ENCODE measurements at places on chromosomes 4 and X.
A peak's percentile ranks its signal among the peaks of the same experiment; 100 is the strongest.

- no peak for DNase-seq
Measured at GRCh38 chr4:89316931-89317366, 9.3 kb upstream of the GPRIN3 start.

- no peak for DNase-seq
Measured at GRCh38 chr4:189200353-189200752, 740.3 kb upstream of the FRG1 start.

GRCh38 chrX:16586377-16587112 lies 63.4 kb upstream of the S100G start:
- DNase-seq: no peak

GRCh38 chr4:61202638-61203435 lies 2.7 kb downstream of the ADGRL3 start:
- DNase-seq: no peak

DNA sequence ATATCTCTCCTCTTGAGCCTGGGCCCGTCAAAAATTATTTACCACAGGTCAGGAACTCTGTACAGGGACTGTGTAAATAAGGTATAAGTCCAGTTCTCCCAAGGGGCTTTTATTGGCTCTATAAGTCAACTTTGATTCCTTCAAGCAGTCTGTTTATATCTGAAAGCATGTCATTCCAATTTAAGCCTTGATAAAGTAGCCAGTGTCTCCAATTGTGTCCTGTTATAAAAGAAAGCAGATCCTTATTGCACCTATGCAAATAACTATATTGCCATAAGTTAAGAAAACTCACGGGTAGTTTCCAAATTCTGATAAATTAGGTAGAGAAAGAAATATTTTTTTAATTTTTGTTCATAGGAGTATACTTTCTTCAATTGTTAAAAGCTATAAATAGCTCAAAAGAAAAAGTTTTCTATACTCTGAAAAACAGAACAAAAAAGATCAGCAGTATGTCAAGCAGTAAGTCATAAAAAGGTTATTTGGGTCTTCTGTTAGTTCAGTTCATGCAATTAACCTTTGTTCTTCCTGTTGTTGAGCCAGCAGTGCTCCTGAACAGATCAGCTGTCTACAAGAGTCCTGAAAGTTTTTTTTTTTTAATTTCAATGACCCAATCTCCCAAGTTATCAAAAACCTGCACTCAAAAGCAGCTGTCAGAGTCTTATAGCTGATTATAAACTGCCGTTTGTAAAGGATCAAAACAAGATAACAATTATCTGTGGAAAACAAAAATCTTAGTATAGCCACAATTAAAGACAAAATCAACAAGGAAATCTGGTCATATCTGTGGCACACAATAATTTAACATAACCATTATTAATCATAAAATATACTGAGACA lies 178.4 kb upstream of the GALNT7 start:
- no peak for DNase-seq

GRCh38 chrX:8242431-8243020 lies 71.5 kb upstream of the VCX2 start:
- no peak for DNase-seq

GRCh38 chr4:152709675-152710438 lies 30.1 kb upstream of the TMEM154 start:
- peak; percentile 49 for DNase-seq

DNA sequence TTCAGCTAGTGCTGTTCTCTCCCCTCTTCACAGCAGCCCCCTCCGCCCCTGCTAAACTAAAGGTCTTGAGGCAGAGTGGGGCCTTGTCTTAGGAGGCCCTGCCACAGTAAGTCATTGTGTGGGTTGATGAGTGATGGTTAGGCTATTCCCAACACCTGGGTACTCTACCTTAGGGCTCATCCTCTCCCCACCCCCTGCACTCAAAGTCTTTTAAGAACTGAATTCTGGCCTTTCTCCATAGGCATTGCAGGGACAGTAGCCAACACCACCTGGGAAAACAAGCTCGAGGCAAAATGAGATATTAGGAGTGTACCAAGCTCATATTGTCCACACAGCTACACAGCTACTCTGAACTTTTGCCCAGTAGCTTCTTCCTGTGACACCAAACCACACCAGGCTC lies 42.5 kb downstream of the RAB40AL start:
- DNase-seq: peak; percentile 35

DNA sequence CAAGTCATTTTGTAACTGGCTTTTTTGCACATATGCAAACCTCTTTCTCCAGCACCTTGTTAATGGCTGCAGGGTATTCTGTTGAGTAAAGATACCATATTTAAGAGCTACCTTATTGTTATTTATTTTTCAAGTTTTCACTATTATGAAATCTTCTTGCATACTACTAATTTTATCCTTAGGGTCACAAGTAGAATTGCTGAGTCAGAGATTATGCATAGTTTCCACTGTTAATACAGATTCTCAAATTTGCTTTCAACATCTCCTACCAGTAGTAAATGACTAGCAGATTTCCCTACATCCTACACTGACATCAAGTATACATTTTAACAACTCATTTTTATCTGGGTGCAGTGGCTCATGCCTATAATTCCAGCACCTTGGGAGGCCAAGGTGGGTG lies 112.6 kb downstream of the RELL1 start:
- DNase-seq: no peak

DNA sequence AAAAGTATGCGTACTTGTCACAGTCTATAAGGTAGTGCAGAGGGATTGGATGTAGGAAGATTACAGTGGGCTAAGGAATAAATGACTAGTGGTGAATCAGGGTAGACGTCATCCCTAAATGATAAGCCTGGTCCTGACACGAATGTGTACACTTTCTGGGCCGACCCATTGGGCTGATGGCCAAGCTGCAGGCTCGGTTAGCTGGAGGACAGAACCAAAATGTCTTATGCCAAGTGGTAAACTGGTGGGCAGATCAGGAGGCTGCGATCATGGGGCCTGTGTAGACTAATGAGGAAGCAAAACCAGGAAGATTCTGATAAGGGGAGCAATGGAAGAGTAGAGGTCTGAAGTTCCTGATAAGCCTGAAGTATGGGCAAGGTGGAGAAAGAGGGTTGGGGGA lies 272.8 kb upstream of the GATB start:
- DNase-seq: no peak

GRCh38 chrX:20515841-20516461 lies 249.2 kb upstream of the RPS6KA3 start:
- peak; percentile 8 for DNase-seq

GRCh38 chr4:93461541-93461940 lies 367.0 kb upstream of the ATOH1 start:
- no peak for DNase-seq

GRCh38 chrX:30992381-30992904 lies 79.4 kb downstream of the FTHL17 start:
- no peak for DNase-seq

DNA sequence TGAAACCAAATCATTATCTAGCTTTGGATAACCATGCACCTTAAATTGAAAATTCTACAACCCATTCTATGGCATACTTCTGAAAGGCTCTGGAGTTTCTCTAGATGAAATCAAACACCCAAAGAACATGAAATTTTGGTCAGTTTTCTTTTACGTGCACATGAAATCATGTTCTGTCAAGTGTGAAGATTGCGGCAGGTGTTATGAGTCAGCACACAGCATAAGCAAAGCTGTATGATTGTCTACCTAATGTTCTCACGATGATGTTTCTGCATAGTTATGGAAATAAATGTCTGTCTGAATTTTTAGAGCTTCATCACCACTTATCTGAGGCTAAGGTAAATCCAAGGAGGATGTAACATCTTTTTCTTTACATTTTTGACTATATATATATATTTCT lies 495.3 kb downstream of the IL1RAPL1 start:
- no peak for DNase-seq

GRCh38 chr4:122876456-122876855 lies 45.9 kb downstream of the NUDT6 start:
- no peak for DNase-seq

DNA sequence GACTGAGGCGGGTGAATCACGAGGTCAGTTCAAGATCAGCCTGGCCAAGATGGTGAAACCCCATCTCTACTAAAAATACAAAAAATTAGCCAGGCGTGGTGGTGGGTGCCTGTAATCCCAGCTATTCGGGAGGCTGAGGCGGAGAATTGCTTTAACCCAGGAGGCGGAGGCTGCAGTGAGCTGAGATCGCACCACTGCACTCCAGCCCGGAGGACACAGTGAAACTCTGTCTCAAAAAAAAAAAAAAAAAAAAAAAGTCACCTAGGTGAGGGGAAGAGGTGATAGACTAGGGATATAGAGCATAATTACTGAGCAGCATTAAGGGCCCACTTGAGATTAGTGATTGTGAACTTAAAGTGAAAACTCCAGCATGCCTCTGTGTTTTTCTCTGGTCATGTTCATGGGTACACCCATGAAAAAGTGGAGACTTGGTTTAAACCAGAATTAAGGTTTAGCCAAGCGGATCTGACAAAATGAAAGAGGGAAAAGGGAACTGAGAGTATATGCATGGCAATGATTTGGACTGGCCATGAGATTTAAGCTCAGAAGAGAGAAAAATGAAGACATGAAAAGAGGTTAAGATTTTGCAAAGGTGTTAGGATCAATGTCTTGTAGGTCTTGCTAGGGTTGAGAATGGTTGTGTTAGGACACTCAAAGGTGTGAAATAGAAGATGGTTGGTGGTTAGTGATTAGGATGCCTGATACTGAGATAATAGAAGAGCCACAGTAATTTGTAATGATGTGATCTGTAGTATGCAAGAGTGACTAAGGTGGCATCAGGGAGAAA lies 105.0 kb downstream of the RAB28 start:
- no peak for DNase-seq

DNA sequence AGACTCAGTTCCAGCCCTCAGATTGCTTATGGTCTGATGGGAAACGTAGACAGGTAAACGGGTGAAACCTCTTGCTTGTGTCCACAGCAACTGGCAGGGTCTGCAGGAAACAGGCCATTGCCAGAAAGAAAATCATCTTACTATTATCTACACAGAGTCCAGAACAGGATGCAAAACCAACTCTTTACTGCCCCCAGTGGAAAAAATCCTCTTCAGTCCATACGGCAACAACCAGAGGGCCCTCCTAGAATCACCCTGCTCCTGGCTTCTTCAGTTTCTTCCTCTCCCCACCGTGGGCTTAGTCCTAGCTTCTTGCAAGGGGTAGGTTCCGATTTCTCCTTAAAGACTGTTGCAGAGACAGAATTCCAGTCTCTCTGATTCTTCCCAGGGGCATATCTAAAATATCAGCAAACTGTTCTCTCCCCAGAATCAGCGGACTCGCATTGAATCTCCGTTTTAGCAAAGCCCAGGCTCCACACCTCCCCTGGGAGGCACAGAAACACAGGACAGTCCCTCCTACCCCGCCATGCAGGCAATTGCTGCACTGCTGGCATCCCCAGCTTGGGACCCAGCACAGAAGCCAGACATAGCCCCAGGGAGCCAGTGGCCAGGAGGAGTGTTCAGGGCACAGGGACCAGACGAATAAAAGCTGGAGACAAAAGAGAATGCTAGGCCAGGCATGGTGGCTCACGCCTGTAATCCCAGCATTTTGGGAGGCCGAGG lies 41.0 kb upstream of the SH3RF1 start:
- DNase-seq: no peak

- no peak for DNase-seq
Measured at GRCh38 chr4:78360466-78360865, 191.1 kb upstream of the ANXA3 start.
